Stimulated activated CD4-positive, alpha-beta T cell treated with anti-CD3 and anti-CD28 coated beads, Interleukin-2, amount 100 ng/mL, for 48 hours (primary cell): ENCODE measurements at places on chromosomes 7 and 10.

- no peak for DNase-seq
Observed at GRCh38 chr7:121558288-121558687, 162.2 kb upstream of the FAM3C start.

DNA sequence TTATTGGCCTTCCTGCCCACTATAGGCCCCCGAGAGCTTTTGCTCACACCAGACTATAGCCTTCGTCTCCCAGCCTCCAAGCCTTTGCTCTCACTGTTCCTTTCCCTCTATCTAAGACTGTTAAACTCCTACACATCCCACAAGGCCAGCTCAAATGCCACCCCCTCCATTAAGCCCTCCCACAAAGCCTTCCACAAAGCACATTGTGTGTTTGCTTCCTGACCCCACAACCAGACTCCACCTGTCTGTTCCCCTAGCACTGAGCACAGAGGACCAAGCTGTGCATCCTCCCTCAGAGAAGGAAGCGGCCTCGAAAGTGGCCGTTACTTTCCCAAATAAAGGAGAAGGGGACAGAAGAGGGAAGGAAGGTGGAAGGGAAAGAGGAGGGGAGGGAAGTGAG lies 1.3 kb downstream of the LOXL4 start:
- DNase-seq = no peak

- no peak for DNase-seq
Observed at GRCh38 chr10:54469587-54470323, 331.3 kb downstream of the PCDH15 start.

- no peak for DNase-seq
Observed at GRCh38 chr10:22997096-22997495, 69.2 kb downstream of the ARMC3 start.

- no peak for DNase-seq
Observed at GRCh38 chr10:32941357-32941756, 16.7 kb downstream of the ITGB1 start.

- no peak for DNase-seq
Observed at GRCh38 chr7:101362334-101363195, at the start of gene COL26A1. Gene COL26A1, plus strand, starts transcription at chr7:101362875. Its CDS starts 158 bp downstream, at chr7:101363033.

GRCh38 chr10:55024713-55025112 lies 223.7 kb upstream of the PCDH15 start:
- no peak for DNase-seq

DNA sequence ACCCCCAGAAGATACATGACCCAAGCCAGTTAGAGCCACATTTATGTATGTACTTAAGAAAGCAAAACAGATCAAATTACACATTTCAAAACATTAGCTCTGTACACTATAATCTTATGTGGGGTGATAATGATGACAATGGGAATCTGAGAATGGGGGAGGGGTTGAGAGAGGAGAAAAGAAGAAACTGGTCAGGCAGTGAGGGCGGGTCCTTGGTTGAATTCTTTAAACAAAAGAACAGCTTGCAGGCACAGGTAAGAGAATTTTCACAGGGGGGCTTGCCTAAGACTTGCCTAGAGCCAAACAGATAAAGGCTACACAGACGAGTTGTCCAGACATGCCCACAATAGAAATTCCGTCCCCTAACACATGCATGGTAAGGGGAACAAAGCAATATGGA lies 76.8 kb upstream of the PTER start:
- no peak for DNase-seq

- no peak for DNase-seq
Observed at GRCh38 chr10:93603023-93603422, 2.0 kb upstream of the RBP4 start.

GRCh38 chr10:22534849-22535604 lies 179.4 kb downstream of the PIP4K2A start:
- no peak for DNase-seq

DNA sequence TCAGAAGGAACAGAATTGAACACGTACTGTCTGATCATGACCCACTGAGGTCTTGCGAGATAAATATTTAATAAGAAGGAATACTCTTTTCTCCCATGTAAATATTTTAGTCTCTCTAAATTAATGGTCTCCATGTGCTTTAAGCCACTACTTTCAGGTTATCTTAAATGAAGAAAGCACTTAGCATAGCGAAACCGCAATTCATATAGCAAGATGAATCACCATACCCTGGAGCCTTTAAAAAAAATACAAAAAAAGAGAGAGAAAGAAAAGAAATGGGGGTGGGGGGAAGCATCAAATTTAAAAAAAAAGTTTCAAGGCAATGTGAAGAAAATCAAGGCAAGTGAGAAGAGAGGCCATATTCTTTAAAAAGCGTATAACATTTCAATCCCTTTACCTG lies 82.5 kb downstream of the CTTNBP2 start:
- DNase-seq = no peak

- no peak for DNase-seq
Observed at GRCh38 chr10:5888351-5888750, 1.3 kb downstream of the ANKRD16 start.

- DNase-seq = no peak
Observed at GRCh38 chr7:77797734-77798393, 370 bp downstream of the TMEM60 start.
